K562 (cell line): ENCODE measurements at places on chromosomes 3 and 15. TPM values are rescaled to one million over a fixed set of nuclear protein-coding genes. Genes with fewer than 3 reads are reported as not detected.

GRCh38 chr15:40782609-40783227 is 12.9 kb downstream of the C15orf62 start:
- peak; percentile 57 for DNase-seq

Gene TIGIT
- not detected in 2 replicates for polyA plus RNA-seq

DNA sequence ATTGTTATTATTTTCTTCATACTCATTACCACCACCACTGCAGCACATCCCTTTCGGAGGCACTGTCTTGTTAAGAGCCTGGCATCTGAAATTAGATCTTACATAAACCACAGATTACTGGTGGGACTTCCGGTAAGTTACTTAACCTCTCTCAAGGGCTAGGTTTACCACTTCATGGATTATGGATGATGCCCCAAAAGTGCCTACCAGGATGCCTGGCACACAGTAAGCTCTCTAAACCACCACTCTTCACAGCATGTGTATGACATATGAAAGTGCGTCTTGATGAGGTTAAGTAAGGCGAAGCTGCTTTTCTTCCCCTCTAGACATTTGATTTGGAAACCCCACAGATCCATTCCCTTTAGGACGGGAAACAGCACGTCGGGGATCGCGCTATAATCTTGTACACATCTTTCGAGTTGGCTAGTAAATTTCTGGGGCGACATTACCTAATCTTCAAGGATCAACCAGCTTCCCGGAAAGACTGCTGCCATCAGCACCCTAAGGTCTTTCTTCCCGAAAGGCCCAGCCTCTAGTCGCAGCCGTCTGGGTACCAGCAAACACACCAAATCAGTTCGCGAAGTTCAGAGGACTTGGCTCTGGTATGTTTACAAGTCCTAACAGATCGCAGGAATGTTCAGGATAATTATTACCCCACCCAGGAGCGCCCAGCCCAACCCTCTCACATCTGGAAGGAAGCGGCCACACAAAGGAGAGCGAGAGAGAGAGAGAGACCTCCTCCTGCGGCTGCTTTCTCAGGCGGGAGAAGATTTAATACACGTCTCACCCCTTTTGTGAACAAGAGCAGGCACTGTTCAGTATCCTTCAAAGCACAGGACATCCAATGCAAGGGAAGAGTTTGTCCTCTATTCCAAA is 155.1 kb upstream of the FRMD4B start:
- DNase-seq = no peak

DNA sequence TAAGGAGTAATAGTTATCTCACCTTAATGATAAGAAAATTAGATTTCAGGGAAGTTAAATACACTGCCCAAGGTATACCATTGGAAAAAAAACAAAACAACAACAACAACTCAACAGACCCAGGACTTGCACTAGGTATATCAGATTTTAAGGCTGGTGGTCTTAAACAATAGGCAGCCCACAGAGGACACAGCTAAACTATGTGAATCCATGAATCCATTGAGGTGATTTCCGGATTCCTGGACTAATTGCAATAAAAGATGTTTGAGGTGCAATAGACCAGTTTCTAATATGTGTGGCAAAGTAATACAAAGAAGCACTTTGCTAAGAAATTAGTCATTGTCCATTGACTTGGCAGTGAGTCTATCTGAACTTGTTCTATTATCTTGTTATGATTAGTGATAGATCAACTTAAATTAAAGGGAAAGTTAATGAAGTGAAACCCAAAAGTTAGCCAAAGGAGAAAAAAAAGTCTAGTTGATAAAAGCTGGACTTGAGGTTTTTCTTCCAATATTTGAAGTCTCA is 60.9 kb upstream of the MAGI1 start:
- DNase-seq = no peak

Gene NRROS
- polyA plus RNA-seq = 4.6 and 6.4 TPM in 2 replicates

DNA sequence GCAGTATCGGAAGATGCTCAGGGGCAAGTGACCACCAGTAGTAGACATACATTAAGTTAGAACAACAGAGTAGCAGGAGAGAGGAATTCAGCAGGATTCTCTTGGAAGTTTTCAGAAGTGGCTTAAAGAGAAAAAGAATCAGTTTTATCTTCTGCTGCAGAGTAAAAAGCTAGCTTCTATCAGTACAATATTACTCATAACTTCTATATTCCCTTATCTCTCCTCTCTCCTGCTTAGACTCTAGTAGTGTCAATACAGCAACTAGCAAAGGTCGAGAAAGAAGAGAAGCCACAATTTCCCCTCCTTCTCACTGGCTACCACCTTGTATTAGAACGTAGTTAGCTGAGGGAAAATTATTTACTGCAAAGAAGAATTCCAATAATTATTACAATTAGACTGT is 539.7 kb downstream of the DIPK2A start:
- no peak for DNase-seq

Gene CHDH
- 0.65 and 0.90 TPM in 2 replicates for polyA plus RNA-seq

GRCh38 chr3:77247061-77247460 is 207.2 kb downstream of the ROBO2 start:
- DNase-seq = no peak

GRCh38 chr3:11530153-11530721 is 113.5 kb downstream of the VGLL4 start:
- DNase-seq = no peak

- no peak for DNase-seq
These were observed 42.8 kb upstream of the SMAD3 start for GRCh38 chr15:67022587-67023105.

Gene HTD2
- 5.8 and 8.0 TPM in 2 replicates for polyA plus RNA-seq

- DNase-seq = no peak
These were observed 114.2 kb downstream of the ASB7 start for GRCh38 chr15:100716456-100717085.

- DNase-seq = no peak
These were observed 13.1 kb downstream of the HDAC11 start for GRCh38 chr3:13492976-13493866.

DNA sequence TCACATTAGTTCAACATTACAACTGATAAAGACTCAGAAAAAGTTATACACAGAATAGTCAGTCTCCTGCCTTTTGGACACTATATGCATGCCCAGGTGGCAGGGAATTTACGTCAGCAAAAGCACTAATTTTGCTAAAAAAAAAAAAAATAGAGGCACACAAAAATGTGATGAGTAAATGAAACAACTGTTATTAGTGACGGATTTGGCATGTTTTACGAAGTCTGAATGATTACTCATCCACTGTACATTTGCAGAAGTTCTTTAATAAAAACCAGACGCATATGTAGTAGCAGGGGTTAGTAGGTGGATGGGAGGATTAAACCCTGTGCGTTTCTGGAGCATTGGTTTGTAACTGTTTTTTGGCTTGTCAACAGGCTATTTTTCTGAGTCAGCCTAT is 99.0 kb downstream of the MITF start:
- no peak for DNase-seq

DNA sequence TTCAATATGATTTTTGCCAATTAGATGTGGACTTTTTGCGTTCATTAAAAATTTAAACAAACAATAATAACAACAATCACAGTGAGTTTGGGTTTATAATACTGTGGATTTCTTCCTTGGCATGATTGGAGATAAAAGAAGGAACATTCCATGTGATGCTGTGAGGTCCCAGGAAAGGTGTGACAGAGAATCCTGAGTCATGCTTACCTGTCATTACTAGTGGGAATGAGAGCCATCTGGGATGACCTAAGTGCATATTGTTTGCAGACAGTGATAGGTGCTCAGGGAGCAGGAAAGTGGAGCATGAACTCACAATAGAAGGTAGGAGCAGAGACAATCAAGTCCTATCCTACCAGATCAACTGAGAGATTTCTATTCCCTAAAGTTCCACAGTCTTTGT is 766.5 kb upstream of the CFAP20DC start:
- no peak for DNase-seq

Gene NCEH1
- 1.8 and 2.8 TPM in 2 replicates for polyA plus RNA-seq

GRCh38 chr3:149783576-149783975 is 8.8 kb downstream of the ANKUB1 start:
- DNase-seq = no peak

Gene ADPRH
- 0.85 and 0.91 TPM in 2 replicates for polyA plus RNA-seq

Gene TWF2
- polyA plus RNA-seq = 59.4 and 61.9 TPM in 2 replicates

GRCh38 chr15:65484876-65485275 is 32.6 kb downstream of the DPP8 start:
- no peak for DNase-seq

GRCh38 chr3:73694983-73695757 is 70.4 kb upstream of the PDZRN3 start:
- no peak for DNase-seq

Gene A4GNT
- polyA plus RNA-seq = not detected in 2 replicates

GRCh38 chr15:39628144-39628508 is 47.2 kb downstream of the THBS1 start:
- no peak for DNase-seq

Gene GOLGA6L24
- polyA plus RNA-seq = not detected in 2 replicates

GRCh38 chr3:104604326-104605010 is 762.2 kb upstream of the ALCAM start:
- no peak for DNase-seq

- DNase-seq = no peak
These were observed 38.3 kb downstream of the CHD2 start for GRCh38 chr15:92938387-92938786.

GRCh38 chr15:98856532-98856907 is 151.1 kb downstream of the PGPEP1L start:
- no peak for DNase-seq
